ENCODE measurements at places on chromosomes 11 and 22.

- DNase-seq = peak; percentile 32
These were observed 21.0 kb downstream of the ZNRF3 start for GRCh38 chr22:28904211-28904896.

DNA sequence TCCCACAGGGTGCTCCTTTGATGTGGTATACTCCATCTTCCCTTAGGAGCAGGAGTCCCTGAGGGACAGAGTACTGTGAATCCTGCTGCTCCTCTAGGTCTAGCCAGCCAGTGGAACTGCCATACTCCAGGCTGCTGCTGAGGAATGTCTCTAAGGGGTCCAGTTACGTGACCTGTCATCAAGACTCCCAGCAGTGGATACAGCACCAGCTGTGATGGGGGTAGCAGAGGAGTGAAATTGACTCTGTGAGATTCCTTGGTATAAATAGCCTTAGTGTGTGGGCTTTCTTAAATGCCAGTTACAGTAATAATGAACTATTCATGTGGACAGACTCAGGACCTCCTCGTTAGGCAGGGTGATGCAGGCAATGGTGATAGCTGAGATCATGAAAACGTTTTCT, 140.4 kb upstream of the LUZP2 start:
- no peak for DNase-seq

- no peak for DNase-seq
These were observed 144.9 kb downstream of the MAML2 start for GRCh38 chr11:96197801-96198701.

GRCh38 chr11:72439455-72439854, 5.1 kb upstream of the CLPB start:
- DNase-seq = no peak
